Esophagus squamous epithelium (tissue), 5 donors: ENCODE measurements at places on chromosomes 13 and 19. TPM values are rescaled to one million over a fixed set of nuclear protein-coding genes. Genes with fewer than 3 reads are reported as not detected.

PEAK3 gene
- total RNA-seq, result 0.38 TPM

- no peak for DNase-seq
These were observed 441.5 kb downstream of the DIAPH3 start for GRCh38 chr13:59721926-59722910.

DNA sequence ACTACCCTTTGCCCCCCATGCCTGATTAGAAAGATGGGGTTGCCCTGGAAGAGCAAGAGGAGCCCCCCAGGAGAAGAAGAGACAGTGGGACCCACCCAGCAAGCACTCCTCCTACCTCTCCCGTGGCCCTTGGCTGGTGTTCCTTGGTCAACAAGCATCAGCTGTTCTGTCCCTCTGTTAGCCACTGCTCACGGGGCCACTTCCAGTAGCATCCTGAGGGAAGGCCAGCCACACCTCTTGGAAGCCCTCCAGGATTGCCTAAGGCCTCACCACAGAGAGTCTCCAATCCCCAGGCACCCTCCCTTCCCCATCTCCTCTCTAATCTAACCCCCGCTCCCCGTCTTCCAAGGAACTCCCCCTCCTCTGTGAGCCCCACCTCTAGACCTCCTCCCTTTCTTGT lies 15.1 kb upstream of the DPP9 start:
- DNase-seq, result no peak

HPN gene
- total RNA-seq, result not detected

- DNase-seq, result no peak
These were observed 378.9 kb downstream of the SLITRK1 start for GRCh38 chr13:83503424-83503823.

GRCh38 chr13:37956536-37956935 lies 87.0 kb upstream of the TRPC4 start:
- DNase-seq, result no peak

- DNase-seq, result no peak
These were observed 44.5 kb downstream of the ACTN4 start for GRCh38 chr19:38691938-38692457.

GRAMD1A gene
- 4.6 TPM for total RNA-seq

GRCh38 chr13:44566601-44567000 lies 9.5 kb downstream of the TSC22D1 start:
- no peak for DNase-seq

DNA sequence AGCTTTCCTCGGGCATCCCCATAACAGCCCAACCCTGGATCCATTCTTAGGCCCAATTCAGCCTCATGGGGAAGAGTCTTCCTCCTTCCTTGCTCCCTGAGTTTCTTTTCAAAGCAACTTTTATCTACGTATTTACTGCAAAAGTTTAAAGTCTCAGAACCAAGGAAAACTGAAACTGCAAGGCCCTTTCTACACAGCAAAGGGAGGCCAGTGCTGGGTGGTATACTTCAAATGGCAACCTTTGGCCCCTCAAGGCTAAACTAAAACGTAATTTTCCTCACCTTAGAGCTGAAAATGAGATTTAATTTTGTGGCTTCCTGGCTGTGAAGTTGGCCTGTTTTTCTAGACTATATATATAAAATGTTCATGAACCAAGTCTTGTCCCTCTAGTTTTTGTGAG lies 5.6 kb downstream of the CDX2 start:
- DNase-seq, result no peak

DNA sequence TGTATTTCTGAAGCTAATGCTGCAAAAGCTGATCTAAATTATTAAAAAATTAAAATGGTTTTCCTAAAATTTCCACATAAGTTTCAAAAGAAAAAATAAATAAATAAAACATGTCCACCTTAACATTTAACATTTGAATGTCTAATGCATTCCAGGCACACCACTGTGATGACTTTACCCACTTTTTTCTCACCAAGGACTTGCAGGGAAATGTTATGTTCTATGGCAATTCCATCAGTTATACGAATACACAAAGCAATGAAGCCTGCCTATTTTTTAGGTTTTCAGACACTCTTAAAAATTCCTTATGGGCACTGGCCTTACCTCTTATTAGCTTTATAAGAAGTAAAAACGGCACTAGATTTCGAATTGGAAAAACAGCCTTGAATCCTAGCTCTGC lies 10.2 kb downstream of the TSC22D1 start:
- no peak for DNase-seq

DNA sequence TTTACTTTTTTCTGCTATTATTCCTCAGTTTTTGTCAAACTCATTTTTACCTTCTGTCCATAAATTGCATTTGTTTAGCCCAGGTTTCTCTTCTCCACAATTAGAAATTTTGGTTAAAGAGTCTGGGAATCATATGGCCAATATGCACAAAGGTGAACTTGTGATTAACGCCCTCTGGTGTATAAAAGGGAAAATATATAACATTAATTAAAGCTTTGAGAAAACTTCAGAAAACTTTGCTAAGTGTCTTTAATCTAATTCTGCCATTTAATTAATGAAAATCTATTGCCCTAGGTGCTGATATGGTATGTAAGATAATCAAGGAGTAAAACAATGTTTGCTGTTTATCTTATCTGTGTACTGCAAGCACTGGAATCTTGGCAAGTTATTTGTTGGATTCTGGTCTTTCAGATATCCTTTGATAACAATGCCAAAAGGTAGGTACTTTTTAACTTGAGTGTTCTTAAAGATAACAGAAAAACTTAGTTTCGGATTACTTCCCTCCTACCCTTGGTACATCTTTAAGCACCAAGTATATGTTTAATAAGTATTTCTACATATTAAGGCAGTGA lies 402.6 kb downstream of the SUCLA2 start:
- DNase-seq, result no peak

- DNase-seq, result no peak
These were observed 7.3 kb downstream of the TNNT1 start for GRCh38 chr19:55141696-55142095.

DNA sequence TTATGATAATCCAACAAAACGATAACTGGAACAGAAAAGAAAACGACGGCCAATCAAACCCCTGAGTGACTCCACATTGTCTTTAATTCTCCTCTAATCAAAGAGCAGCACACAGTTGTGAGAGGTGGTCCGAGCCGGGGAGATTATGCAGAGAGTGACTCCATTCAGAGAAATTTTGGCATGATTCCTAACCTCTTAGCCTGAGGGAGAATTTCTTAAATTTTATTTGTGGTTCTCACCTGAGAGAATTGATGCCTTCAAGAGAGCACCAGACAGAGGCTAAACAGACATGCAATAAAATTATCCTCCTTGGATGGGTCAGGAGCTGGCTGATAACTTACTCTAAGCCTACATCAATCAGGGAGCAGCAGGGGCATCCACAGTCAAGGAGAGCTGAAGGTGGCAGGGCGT lies 310.0 kb upstream of the KLF12 start:
- no peak for DNase-seq

GRCh38 chr19:41325947-41326706 lies 16.2 kb downstream of the CCDC97 start:
- no peak for DNase-seq

DNA sequence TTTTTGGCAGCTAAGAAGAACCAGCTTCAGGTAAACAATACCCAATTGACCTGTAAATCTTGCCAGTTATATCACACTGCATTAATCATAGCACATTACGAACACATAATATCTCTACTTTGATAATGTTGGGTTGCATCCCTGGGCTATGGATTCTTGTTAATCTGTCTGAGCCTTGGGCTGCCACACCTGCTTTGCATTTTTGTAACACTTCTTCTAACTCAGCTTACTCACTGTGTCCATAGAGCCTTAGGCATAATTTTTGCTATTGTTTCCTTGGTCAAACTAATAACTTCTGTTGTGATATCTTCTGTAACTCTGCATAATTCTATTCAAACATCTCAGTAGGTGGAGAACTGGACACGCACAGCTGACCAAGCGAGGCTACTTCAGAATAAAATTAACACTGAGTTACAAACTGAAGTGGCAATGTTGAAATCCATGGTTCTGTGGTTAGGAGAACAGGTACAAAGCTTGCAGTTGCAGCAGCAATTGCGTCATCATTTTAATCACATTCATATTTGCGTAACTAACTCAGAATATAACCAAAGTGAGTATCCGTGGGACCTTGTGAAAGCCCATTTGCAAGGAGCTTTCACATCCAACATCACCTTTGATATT lies 6.4 kb downstream of the ZNF350 start:
- DNase-seq, result no peak

DNA sequence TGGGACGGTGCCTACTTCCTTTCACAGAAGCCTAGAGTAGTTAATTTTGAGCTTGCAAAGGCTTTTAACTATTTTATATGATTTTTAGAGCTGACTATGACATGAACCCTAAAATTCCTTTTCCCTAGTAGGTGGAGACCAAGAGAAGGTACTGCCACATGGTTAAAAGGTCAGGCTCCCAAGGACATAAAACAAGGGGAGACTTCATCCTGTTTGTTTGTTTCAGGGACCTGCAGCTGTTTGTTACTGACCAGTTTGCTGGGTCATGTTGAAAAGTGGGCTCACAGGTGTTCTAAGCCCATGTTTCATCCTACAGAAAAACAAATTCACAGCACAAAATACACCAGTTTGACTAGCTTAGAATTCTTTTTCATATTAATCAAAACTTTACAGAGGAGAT lies 3.9 kb upstream of the ZNF460 start:
- DNase-seq, result no peak

DNA sequence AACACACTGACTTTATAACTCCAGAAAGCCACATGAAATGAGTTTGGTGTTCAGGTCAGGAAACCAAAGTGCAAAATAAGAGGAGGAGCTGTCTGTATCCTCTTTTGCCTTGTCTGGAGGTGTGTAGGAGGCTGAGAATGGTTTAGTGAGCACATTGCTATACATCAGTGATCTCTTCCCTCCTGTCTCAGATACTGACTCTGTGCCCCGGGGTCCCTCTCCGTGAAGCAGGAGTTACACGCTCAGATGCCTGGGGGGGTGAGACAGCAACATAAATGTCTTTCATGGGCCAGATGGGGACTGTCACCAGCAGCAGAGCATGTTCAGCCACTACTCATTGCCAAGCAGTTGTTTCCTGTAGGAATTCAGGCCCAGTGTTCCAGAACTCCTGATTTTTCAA lies 285.4 kb downstream of the ATP8A2 start:
- DNase-seq, result no peak

DNA sequence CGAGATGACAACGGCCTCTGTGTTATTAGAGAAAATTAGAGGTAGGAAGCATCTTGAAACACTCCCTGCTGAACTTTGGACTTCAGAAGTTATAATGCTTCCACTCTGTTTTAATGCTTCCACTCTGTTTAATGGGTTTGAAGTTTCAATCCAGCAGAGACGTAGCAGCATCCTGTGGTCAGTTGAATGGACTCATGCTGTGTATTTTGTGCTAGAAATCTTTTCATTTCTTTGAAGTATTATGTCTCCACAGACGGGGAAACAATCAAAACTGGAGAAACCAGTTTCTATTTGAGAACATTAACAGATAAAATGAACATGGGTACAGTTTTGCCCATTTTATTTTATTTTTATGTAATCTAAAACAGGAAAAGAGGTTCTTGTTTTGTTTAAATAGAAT lies 1736.2 kb downstream of the SLITRK5 start:
- no peak for DNase-seq

DNA sequence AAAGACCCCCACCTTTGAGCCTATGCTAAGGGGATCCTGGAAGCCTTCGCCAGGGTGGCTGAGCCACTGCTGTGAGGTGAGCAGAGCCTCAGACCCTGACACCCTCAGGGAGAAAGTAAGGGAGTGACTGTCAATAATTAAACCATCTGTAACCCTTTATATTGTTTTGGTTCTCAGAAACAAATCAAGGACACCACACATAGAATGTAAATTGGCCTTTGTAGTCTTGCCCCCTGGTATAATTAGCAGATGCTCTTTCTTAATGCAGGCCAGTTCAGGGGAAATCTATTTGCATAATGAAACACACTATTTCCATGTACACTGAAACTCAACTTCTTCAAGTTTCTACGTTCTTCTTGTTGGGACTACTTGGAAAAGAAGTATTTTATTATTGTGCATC lies 127.7 kb upstream of the EDNRB start:
- no peak for DNase-seq

DNA sequence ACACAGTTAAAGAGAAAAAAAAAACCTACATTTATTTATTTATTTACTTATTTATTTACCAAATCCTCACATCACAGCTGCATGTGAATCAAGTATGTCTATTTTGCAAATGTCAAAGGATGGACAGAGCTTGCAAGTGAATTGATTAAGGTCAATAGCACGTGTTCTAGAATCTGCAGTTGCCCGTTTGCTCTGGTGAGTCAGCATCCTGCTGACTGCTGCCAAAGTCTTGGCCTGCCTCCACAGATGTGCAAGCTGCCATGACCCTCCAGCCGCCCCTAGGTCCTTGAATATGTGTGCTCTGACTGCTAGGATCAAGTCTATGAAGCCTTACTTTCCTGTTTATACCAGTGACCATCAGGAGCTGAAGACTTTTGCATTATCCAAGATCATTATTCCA lies 320.6 kb downstream of the GPC5 start:
- no peak for DNase-seq

- no peak for DNase-seq
These were observed 152.0 kb upstream of the IRS2 start for GRCh38 chr13:109938255-109938936.

OR7D2 gene
- 0.59 TPM for total RNA-seq

PGLYRP1 gene
- total RNA-seq, result not detected

GRCh38 chr19:13063461-13064091 lies 39.1 kb downstream of the LYL1 start:
- DNase-seq, result no peak

FFAR3 gene
- not detected for total RNA-seq

- no peak for DNase-seq
These were observed 5.4 kb upstream of the JSRP1 start for GRCh38 chr19:2261438-2262172.

DNA sequence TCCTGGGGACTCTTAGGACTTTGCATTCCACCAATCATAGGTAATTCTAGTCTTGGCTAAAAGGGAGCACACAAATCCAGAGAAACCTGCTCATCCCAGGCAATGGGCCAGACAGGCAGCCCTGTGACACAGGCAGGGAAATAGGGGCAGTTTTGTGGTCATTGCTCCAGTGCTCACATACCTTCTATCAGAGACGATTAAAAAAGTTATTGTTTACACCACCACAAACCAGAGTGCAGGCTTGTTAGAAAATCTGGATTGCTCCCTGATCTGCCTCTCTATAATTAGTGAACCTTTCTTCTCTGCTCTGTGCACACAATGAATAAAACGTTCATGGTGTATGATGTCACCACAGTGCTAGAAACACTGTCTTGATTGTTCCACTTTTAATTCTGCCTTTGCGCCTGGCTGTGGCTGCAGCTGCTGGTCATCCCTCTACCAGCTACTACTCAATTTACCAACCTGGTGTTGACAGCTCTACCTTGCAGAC lies 121.6 kb upstream of the SPATA13 start:
- no peak for DNase-seq
